ENCODE measurements at places on chromosomes 5 and 9. TPM values are rescaled to one million over a fixed set of nuclear protein-coding genes. Genes with fewer than 3 reads are reported as not detected.

DNA sequence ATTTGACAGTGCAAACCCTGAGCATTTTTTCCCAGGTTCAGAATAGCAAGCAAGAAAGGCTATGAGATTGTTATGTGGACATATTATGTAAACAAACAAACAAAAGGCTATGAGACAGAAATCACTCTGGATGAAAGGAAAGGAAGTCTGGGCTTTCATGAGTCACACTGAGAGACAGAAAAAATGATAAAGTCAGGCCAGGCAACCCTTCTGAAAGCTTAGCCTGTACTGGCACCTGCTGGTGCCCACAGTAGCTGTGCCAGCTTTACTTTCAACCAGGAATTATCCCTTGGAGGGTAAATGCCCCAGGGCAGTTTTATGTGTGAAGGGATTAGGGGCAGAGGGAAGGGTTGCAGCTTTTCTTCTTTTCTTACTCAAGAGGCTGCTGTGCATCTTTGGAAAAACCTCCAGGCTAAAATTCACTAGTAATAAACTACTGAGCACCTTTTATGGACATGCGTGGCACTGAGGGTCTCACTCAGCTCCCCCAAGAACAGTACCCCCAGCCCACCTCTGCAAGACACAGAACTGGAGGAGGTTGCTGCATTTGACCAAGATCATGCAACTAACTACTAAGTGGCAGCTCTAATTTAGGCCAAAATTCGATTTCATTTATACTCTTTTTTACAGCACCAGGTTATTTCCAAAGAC lies 41.7 kb downstream of the ACTL7B start:
- DNase-seq: no peak

- no peak for DNase-seq
Measured at GRCh38 chr5:148416921-148417320, 33.2 kb downstream of the FBXO38 start.

DNA sequence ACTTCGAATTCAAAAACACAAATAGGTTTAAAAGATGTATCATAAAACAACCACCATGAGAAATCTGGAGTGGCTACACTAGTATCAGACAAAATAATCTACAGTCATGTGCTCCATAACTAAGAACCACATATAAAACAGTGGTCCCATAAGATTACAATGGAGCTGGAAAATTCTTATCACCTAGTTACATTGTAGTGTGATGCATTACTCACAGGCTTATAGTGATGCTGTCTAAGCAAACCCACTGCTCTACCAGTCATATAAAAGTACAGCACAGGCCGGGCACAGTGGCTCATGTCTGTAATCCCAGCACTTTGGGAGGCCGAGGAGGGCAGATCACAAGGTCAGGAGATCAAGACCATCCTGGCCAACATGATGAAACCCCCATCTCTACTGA lies 160.1 kb downstream of the ROR2 start:
- no peak for DNase-seq

DNA sequence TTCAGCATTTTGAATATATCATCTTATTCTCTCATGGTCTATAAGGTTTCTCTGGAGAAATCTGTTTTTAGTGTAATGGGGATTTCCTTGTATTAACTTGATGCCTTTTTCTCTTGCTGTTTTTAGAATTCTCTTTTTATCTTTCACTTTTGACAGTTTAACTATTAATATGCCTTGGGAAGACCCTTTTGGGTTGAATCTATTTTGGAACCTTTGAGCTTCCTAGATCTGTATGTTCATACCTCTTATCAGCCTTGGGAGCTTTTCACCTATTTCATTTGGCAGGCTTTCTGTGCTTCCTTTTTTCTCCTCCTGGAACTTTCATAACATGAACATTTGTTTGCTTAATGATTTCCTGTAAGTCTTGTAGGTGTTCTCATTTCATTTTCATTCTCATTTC lies 22.2 kb downstream of the RCL1 start:
- no peak for DNase-seq

DNA sequence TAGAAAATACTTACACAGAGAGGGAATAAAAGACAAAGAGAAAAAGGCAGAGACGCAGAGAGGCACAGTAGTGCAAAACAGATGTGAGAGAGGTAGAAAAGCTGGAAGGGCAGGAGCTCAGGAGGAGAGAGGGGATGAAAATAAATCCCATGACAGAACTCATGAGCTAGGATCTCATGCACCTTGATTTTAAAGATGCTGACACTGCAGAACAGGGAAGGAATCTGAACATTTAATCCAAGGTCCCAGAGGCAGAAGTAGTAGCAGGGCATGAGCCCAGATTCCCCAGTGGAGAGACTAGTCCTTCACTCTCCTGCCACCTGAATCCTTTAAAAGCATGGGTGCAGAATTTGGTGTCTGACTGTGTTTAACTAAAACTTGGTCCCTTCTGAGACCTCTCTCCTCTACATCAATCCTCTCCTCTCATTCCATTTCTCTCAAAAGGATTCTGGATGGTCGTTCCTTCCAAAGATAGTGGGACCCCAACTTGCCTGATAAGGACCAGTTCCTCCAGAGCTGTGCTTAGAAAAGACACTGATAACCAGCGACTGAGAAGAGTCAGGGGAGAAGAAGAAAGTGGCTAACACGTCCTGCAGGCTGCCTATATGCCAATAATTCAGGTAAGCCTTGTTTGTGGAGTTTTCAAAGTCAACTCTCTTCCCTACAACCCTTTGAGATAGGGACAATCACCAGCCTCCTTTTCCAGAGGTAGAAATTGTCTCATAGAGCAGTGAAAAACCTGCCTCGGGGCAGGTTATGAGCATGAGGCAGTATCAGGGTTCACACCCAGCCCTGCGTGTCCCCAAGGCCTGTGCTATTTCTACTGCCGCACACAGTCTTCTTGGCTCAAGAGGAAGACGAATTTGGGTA lies 203.2 kb upstream of the TRIM32 start:
- no peak for DNase-seq

DNA sequence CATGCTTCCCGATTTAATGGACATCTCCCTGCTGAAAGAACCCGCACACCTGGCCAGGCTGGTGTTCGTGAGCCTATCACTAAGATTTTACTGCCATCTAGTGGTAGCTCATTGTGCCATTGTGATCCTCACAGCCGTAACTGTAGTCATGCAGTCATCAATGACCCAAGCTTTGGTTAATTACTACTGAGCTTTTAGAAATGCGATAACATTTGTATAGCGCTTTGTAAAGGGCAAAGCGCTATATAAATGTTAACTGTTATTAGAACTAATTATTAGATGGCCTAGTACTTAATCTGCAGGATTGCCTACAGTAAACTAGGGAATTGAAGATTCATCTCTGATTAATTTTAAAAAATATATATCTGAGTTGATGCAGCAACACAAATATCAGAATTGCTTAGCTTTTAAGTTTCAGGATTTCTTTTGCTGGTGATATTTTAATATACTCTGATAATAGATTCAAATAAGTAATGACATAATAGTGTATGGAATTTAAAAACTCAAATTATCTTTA lies 90.2 kb downstream of the HACD4 start:
- peak; percentile 69 for DNase-seq

GRCh38 chr5:95615164-95615467 lies 4.8 kb upstream of the GPR150 start:
- DNase-seq: no peak

Gene CSF1R
- 35.4 TPM for total RNA-seq

Gene PCDHA9
- 0.39 TPM for total RNA-seq
